ENCODE measurements at places on chromosomes 16 and 17.

GRCh38 chr17:62713086-62713881, 85.8 kb downstream of the MRC2 start:
- no peak for DNase-seq

GRCh38 chr16:55662644-55663031, 6.8 kb downstream of the SLC6A2 start:
- DNase-seq, result no peak

DNA sequence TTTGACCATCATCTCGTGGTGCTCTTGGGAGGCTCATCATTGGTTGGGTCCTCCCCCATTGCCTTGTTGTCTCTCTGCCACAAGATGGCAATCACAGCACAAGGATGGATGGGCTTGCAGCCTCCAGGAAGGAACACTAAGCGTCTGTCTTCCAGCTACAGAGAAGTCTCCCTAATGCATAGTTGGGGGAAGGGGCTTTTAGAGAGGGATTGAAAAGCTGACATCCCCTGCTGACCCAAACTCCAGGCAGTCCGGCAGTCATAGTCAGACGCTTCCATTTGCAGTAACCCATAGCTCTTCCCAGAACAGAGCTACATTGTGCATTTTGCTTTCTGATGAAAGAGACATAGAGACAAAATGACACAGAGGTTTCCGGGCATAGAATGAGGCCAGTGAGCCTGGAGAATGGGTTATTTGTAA, 111.4 kb downstream of the UTP18 start:
- no peak for DNase-seq

GRCh38 chr16:88449267-88449561, 3.9 kb upstream of the ZFPM1 start:
- no peak for DNase-seq
